ENCODE measurements at places on chromosomes 16 and 17.
A peak's percentile ranks its signal among the peaks of the same experiment; 100 is the strongest.

- DNase-seq, result no peak
Measured at GRCh38 chr17:67717192-67717623, 528 bp upstream of the NOL11 start.

DNA sequence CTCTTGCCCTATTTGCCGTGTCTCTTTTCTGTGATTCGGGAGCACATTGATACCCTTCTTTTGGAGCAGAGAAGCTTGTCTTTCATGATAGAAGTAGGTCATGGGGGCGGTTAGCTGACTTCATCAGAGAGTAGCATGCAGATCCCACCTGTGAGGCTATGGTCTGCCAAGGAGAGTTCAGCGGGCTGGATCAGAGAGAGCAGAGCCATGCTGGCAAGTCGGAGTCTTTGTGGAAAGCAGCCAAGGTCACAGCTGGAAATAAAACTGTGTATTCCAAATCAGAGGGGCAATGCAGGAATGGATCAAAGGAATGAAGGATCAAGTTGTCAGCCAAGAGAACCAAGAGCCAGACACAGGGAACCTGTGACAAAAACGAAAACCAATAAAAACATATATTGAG lies 595.9 kb downstream of the WWOX start:
- DNase-seq, result no peak

GRCh38 chr16:4947722-4948503 lies 10.2 kb upstream of the SEC14L5 start:
- no peak for DNase-seq

DNA sequence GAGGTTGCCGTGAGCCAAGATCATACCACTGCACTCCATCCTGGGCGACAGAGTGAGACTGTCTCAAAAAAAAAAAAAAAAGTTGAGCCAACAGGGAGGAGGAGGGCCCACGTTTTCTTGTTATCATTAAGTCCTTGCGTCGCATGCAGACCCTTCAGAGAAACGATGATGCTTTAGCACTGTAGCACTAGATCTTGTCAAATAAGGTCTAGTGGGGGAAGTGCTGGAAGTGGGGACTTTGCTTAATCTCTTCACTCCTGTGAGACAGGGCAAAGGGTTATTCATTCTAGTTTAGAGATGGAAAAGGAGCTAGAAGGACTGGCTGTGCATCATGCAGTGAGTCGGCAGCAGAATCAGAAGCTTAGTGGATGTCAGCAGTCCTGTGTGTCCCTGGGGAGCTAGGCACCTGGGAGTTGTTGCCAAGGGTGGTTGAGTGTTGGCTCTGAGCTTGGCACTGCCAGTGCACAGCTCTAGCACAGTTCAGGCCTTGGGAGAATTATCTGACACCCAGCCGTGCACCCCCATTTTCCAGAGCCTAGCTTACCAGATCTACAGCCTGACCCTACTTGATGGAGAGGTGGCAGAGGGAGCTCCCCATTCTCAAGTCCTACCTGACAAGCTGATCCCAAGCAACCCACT lies 33.4 kb upstream of the TBX2 start:
- no peak for DNase-seq

DNA sequence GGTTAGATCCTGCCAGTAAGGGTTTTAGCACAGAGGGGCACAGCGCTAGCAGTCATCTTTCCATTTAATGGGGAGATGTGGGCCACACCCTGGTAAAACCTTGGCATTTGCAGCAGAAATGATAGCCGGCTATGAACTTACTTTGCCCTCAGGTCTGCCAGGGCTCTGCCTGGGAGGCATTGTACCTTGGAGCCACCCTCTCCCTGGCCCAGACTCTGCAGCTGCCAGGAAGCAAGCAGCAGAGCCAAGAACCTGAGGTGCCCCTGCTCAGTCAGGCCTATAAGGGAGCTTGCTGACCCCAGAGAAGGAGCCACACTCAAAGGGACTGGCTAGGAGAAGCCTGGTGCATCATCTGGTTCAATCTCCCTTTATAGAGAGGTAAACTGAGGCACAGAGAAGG lies 23.7 kb upstream of the PHF12 start:
- no peak for DNase-seq

GRCh38 chr17:50139950-50140885 lies 10.3 kb upstream of the SAMD14 start:
- no peak for DNase-seq

DNA sequence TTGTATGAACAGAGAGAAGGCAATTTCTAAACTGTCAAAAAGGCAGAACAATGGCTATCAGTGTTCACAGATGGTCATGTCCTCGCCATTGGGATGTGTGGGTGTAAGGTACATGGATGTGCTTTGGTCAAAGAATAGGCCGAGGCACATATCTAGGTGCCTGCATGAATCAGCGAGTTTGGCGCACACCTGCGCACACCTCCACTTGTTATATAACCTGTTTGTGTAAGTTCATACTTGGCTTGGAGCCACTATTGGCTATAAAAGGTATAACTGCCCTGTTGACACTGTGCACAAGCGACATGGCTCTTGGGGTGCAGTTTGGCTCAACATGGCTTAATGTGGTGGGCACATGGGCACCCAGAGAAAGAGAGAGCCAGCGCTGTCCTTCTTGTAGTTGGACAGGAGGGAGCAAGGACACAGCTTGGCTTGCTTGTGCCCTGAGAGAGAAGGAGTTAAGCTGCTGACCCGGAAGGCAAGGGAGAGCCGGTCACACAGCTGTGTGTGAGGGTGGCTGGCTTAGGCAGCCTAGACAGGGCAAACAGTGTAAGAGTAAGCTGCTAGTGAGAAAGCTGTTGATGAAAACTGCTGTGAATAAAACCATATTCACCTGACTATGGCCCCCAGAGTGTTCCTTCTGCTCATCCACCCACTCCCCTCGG lies 499.1 kb downstream of the KCNJ2 start:
- DNase-seq, result no peak

- no peak for DNase-seq
Measured at GRCh38 chr17:19359151-19359550, 3.4 kb downstream of the B9D1 start.

- no peak for DNase-seq
Measured at GRCh38 chr17:33012522-33013033, 20.9 kb downstream of the SPACA3 start.

DNA sequence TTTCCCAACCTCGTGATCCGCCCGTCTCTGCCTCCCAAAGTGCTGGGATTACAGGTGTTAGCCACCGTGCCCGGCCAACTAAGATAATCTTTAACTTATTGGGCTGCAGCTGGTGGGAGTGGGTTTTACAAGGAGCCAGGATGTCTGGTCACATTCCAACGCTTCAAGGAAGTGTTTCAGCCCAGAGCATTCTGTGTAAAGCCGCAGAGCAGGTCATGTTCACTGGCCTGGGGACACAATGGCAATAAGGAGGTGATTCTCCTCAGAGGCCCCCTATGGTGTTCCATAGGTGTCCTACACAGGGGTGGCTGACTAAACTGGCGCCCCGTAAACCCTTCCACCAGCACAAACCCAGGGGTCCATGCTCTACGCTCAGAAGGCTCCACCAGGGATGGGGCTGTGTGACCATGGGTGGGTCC lies 1.2 kb downstream of the QPRT start:
- DNase-seq, result no peak

GRCh38 chr17:31525801-31526549 lies 134.5 kb downstream of the RAB11FIP4 start:
- DNase-seq, result no peak

GRCh38 chr16:9139965-9140364 lies 48.5 kb downstream of the HAPSTR1 start:
- DNase-seq, result no peak

DNA sequence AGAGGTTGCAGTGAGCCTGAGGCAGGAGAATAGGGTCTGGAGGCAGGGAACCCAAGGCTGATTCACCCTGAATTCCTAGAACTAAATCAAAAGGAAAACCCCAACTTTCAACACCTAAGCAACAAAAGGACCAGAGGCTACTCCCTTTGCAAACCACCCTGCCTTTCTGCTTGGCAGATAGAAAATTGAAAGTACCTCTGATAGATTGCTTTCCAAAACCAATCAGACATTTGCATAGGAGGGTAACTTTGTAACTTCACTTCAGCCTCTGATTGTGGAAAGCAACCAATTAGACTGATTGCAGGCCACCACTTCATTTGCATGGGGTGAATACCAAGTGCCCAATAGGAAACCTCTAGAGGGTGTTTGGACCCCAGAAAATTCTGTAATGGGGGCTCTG lies 10.9 kb upstream of the TMEM98 start:
- no peak for DNase-seq

DNA sequence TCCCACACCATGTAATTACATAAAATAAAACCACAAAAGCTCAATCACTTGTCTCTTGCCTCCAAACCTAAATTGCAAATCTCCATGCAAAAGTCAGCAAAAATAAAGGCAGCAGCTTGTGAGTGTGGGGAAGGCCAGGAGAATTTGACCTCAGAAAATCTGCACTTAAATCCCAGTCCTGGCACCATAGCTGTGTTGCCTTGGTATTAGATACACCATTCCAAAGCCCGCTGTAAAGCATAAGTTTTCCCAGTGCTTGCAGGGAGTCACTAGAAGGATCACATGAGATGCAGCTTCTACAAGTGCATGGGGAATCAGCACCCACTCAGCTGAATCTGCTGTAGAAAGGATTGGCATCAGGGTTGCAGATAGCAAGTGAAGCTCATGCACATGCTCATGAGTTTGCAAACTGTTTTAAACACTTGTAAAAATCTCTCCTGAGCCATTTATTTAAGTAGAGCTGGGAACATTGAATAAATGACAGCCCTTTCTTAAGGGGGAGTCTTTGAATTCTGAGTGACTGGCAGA lies 495.0 kb upstream of the HSBP1 start:
- no peak for DNase-seq

DNA sequence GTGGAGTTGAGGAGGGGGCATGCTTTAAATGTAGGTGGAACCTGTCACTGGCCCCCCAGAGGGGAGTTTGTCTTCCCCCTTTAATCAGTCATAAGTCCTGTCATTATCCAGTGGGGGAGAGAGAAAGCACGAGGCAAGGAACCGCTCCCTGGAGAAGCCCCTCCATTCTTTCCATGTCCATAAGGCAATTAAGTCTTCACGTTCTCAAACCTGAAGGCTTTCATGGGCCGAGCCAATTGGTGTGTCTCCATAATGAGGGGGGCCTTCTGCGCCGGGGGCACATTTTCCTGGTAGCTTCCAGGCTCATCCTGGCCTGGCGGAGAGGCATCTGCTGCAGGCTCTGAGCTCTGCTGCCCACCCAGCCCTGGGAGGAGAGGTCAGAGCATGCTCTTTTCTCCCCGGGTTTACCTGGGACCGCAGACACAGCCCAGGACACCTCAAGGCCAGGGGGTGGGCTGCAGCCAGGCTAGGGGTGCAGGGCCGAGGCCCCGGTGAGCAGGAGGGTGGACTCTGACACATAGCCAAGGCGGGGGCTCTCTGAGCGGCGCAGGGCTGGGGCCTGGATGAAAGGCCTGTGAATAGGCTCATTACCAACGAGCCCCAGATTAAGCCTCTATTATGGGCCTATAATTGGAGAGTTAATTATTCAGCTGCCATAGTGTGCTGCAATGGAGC lies 42.5 kb downstream of the C16orf78 start:
- no peak for DNase-seq

DNA sequence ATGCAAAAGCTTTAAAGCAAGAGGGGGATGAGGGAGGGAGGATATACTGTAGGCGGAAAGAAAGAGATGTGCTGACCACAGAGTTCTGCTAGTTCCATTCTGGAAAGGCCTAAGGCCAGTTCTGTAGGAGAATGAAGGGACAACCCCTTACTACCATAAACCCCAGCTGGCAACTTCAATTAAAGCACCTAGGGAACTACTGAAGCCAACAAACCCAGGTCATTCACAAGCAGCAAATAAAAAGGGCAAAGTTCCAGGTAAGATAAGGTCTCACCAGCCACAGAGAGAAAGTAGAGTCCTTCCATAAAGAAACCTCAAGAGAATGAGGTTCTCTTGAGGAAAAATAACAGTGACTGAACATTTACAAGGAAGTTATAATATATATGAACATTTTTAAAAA lies 12.8 kb downstream of the TERF2 start:
- no peak for DNase-seq

GRCh38 chr17:44808156-44808555 lies 21.9 kb downstream of the GJC1 start:
- no peak for DNase-seq

GRCh38 chr17:4167786-4168185 lies 24.8 kb downstream of the CYB5D2 start:
- DNase-seq, result no peak

- DNase-seq, result no peak
Measured at GRCh38 chr16:1188432-1189189, 35.7 kb downstream of the CACNA1H start.

- no peak for DNase-seq
Measured at GRCh38 chr17:30534938-30535921, 58.0 kb downstream of the GOSR1 start.

DNA sequence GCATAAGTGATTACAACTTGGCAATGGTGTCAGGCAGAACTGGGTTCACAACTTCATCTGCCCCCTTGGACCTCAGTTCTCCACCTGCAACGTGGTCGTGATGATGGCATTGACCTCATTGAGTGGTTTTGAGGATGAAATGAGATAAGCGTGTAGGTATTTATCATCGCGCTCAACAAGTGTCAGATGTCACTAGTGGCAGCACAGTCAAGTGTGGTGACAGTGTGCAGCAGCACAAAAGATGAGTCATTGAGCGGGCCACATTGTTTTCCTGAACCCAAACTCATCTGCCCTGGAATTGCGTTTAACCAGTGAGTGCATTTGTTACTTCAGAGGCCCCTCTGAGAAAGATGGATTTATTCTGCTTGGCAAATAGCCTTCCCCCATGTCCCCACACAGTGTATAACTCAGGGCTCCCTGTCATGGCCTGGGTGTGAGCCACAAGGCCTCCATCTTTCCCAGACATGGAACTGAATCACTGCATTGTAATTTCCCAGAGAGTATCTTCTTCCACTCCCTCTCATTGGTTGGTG lies 20.9 kb downstream of the IRX3 start:
- DNase-seq, result no peak

- DNase-seq, result no peak
Measured at GRCh38 chr17:52420555-52421078, 262.1 kb upstream of the CA10 start.

GRCh38 chr17:77002103-77003045 lies 134.2 kb downstream of the MGAT5B start:
- DNase-seq, result no peak

GRCh38 chr16:31780342-31780741 lies 93.3 kb upstream of the ZNF267 start:
- DNase-seq, result no peak

DNA sequence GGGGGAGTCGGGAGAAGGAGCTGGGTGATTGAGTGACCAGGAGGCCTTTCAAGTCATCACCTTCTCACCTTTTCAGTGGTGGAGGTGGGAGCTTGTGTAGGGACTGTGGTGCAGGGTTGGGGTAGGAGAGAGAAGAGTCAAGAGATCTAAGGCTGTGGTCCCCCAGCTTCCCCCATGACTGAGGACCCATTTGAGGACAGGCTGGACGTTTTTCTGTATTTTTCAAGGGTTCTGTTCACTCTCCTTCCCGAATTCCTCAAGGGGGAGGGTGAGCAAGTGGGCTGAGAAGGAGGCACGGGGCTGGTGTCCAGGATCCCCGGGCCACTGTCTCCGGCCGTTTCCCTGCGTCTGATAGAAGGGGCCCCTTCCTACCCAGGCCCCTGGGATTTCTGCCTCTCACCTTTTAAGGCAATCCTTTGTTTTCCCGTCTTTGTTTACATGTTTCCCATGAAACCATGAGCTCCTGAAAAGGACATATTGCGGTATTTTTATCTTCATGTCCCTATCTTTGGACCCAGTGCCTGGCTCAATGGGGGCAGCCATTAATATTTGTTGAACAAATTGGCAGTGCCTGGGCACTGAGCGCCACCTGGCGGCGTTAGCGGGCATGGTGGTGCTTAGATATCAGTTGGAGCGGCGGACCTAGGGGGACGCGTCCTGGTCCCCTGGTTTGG lies 9.2 kb upstream of the CD300A start:
- DNase-seq, result peak; percentile 22

All from DMS79 (cell line).